ENCODE measurements at places on chromosomes 4 and X. TPM values are rescaled to one million over a fixed set of nuclear protein-coding genes. Genes with fewer than 3 reads are reported as not detected.

DNA sequence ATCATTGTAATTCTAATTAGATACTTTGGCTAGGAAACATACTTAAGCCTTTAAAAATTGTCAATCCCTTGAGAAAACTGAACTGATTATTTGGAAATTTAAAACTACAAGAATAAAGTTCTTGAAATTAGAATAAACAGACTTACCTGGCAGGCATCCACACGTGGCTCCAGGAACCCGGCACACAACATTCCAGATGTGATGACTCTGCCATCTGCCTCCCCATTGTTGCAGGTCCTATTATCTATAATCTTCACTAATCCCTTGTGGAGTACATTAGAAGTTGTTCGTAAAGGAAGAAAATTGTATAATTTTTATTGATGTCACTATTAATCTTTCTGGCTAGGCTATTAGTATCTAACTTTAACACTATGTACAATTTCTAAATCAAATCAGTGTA lies 16.2 kb upstream of the GNRHR start:
- H3K27ac ChIP-seq, result no peak overlapping the region
- no peaks in the 10 kb centered on the region for H3K27me3 ChIP-seq
- no peaks in the 10 kb centered on the region for H3K4me1 ChIP-seq

DNA sequence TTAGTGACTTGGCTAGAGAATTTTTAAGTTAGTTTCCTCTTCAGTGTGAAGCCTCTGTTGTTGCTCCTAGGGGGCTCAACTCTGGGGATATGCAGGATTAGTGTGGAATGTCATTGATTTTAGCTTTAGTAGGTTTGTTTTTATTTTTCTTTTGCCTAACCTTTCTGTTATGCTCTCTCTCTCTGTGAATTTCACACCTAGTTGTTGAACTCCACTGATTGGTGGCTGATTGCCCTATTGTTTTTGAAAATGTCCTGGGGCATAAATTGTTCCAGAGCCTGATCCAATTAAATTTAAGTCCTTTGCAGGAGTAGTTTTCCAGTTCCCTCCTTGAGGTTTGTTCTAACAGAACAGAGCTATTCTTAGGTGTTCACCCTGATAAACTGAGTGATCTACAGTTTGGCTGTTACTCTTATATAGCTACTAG lies 393.3 kb upstream of the CTSO start:
- H3K4me1 ChIP-seq, result no peaks in the 10 kb centered on the region
- H3K27ac ChIP-seq, result no peak overlapping the region
- H3K36me3 ChIP-seq, result no peaks in the 10 kb centered on the region
- no peak for DNase-seq
- no peaks in the 10 kb centered on the region for H3K27me3 ChIP-seq
- no peak overlapping the region for H3K4me3 ChIP-seq

DNA sequence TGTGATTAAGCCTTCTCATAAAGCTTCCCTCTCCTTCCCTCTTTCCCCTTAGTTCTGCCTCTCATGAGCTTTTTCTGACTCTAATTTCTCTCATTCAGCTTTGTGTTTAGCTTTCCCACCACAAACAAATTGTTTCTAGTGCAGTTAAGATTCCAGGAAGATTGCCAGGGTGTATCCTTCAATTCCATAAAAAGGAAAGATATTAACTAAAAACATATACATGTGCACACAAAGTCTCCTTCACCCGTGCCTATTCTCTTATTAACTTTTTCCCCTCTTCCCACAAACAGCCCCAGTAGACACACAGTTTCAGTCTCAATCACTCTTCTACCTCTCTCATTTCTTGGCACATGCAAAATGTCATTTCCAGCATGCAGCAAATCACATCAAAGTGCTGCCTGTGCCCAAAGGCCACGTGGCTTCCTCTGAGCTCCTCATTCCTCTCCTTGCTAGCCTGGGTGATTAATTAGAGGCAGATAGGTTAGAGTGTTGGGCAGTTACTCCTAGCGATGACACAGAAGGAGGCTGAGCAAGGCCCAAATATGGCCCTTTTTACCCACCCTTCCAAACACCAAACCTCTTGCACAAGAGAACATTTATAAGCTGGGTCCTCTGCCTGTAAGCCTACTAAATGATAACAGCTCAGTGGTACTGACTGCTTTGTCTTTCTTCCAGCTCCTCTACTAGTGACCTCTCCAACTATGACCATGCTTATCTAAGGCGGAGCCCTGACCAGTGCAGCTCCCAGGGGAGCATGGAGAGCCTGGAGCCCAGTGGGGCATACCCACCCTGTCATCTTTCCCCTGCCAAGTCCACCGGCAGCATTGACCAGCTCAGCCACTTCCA lies 159.6 kb downstream of the SOWAHB start:
- H3K27ac ChIP-seq, result no peak overlapping the region
- no peak overlapping the region for H3K4me3 ChIP-seq
- no peaks in the 10 kb centered on the region for H3K36me3 ChIP-seq
- H3K4me1 ChIP-seq, result no peaks in the 10 kb centered on the region
- no peak for DNase-seq
- H3K27me3 ChIP-seq, result no peaks in the 10 kb centered on the region

- H3K27ac ChIP-seq, result no peak overlapping the region
- DNase-seq, result no peak
- no peaks in the 10 kb centered on the region for H3K4me1 ChIP-seq
- H3K27me3 ChIP-seq, result no peaks in the 10 kb centered on the region
These were observed 8.7 kb downstream of the TIMP1 start for GRCh38 chrX:47590984-47591383.

DNA sequence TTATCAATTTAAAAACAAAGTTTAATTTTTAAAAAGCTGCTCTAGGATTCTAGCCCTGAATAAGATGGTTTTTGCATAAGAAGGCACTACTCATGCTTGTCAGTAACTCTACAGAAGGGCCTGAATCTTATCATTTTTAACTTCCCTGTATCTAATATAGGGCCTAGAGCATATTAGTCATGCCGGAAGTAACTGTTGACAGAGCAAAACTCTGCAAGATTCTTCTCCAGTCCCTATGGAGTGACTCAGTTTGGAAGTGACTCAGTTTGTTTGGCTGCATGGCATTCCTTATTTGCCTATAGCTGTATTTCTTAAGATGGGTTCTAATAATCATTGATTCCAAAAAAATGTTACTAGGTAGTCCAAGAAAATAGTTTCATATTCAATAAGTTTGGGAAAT lies 431.8 kb upstream of the HTR2C start:
- H3K4me1 ChIP-seq, result no peaks in the 10 kb centered on the region
- DNase-seq, result no peak
- no peak overlapping the region for H3K27ac ChIP-seq
- no peak overlapping the region for H3K4me3 ChIP-seq

The TMPRSS11E gene
- total RNA-seq, result 0.26 TPM

The ETNPPL gene
- not detected for total RNA-seq

DNA sequence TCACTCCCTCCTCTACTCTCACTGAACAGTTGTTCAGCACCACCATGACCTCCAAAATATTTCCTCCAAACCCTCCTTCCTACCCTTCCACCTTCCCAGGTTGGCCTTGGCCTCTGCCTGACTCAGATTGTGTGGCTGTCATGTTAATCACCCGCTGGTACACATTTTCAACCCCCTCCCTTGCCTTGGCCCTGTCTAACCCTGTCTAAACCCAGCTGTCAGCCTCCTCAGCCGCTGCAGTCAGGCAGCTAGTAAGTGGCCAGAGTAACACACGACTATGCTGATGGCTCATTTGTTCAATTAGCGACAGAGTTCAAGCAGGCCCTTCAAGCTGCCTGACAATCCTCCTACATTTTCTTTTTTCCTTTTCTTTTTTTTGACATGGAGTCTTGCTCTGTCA lies 18.0 kb downstream of the ING2 start:
- no peak overlapping the region for H3K27ac ChIP-seq
- H3K4me1 ChIP-seq, result no peaks in the 10 kb centered on the region
- no peaks in the 10 kb centered on the region for H3K36me3 ChIP-seq
- no peaks in the 10 kb centered on the region for H3K27me3 ChIP-seq
- no peak for DNase-seq

DNA sequence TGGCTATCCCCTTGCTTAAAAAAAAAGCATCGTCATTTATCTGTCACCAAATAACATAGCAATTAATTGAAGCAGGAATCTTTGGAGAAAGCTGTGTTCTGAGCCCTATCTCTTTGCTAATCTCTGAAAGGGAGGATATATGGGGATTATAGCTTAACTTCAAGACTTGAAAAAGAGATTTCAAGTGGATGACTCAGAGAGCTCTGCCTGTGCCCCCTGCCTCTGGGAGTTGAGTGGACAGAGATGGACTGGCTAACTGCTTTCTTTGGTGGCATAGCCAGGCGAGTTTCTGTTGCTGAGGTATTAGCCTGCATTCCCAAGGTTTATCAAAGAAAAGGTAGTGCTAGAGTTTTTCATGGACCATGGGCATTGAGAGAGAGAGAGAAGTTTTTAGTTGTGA lies 91.6 kb downstream of the DDIT4L start:
- DNase-seq, result no peak
- no peak overlapping the region for H3K27ac ChIP-seq
- H3K27me3 ChIP-seq, result no peaks in the 10 kb centered on the region
- no peak overlapping the region for H3K4me3 ChIP-seq

DNA sequence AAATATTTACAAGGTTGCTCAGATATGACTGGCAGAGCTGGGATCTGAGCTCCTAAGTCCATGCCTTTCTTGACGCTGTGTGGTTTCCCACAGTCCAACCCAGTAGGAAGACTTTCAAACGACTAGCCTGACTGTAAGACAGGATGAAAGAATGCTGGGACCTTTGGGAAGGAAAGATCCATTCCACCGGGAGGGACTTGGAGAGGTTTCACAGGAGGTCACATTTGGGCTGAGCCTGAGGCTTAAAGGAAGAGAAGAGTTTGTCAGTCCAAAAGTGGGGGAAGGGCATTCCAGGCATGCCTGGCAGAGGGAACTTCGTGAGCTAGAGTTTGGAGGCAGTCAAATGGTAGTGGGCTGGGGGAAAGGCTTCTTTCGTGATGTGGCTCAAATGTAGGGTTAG lies 1.5 kb downstream of the STARD8 start:
- no peaks in the 10 kb centered on the region for H3K4me1 ChIP-seq
- DNase-seq, result no peak
- no peak overlapping the region for H3K4me3 ChIP-seq
- H3K27me3 ChIP-seq, result no peaks in the 10 kb centered on the region
- H3K36me3 ChIP-seq, result no peaks in the 10 kb centered on the region

The PAGE5 gene
- total RNA-seq, result not detected

The SSX1 gene
- total RNA-seq, result not detected

DNA sequence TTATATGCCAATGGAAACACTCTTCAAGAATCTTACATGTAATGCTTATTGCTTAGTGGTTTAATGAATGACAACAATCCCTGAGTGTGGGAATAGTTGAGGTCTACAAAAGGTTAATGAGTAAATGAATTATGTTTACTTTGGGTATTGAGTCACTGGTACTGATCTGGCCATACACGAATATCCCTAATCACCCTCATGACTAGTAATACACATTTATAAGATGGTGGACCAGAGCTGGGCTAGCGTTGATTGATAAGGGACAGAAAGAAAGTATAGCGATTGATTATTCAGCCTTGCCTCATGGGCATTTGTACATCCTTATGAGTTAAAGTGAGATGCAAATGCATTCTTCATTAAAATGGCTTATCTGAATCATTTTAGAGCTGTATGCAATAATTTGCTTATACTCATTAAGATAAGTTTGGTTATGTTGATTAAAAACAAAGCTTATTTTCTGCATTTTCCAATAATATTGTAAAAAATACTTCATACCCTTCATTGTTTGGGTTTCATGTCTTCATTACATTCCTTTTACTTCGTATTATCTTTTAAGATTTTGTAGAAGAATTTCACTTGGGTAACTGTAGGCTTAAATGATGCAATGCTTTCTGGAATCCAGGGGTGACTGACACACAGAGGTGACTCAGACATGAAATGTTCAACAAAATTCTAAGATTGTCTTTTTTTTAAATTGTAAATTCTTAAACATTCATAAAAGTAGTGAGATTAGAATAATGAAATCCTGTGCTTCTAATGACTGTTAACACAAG lies 47.4 kb downstream of the FGF2 start:
- no peak overlapping the region for H3K27ac ChIP-seq
- H3K27me3 ChIP-seq, result peaks cover 5% of the 10 kb centered on the region
- H3K4me3 ChIP-seq, result no peak overlapping the region
- H3K4me1 ChIP-seq, result no peaks in the 10 kb centered on the region
- no peaks in the 10 kb centered on the region for H3K36me3 ChIP-seq

DNA sequence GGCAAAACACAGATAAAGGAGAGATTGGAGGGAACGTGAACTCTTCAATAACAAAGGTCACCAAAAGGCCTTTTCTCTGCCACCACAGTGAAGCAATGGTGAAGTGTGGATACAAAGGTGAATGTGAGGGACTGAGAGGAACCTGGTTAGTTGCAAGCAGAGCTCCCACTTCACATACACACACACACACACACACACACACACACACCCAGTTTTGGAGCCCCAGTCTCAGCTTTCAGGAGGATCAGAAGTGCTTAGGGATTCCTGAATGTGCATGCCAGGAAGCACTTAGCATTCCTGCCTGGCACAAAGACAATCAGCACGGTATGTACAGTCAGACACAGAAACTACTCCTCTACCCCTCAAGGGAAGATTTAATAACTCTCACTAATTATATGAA lies 71.5 kb downstream of the ARHGEF9 start:
- H3K4me3 ChIP-seq, result no peak overlapping the region
- H3K4me1 ChIP-seq, result no peaks in the 10 kb centered on the region
- no peak overlapping the region for H3K27ac ChIP-seq
- no peaks in the 10 kb centered on the region for H3K36me3 ChIP-seq

The CLDN34 gene
- total RNA-seq, result not detected

- no peaks in the 10 kb centered on the region for H3K36me3 ChIP-seq
- no peak overlapping the region for H3K27ac ChIP-seq
- H3K27me3 ChIP-seq, result no peaks in the 10 kb centered on the region
- no peak for DNase-seq
- H3K4me3 ChIP-seq, result no peak overlapping the region
These were observed 65.5 kb downstream of the SH3RF1 start for GRCh38 chr4:169205075-169205743.

- DNase-seq, result no peak
- H3K36me3 ChIP-seq, result no peaks in the 10 kb centered on the region
- no peaks in the 10 kb centered on the region for H3K4me1 ChIP-seq
These were observed 224.2 kb downstream of the DMD start for GRCh38 chrX:32987142-32987541.

DNA sequence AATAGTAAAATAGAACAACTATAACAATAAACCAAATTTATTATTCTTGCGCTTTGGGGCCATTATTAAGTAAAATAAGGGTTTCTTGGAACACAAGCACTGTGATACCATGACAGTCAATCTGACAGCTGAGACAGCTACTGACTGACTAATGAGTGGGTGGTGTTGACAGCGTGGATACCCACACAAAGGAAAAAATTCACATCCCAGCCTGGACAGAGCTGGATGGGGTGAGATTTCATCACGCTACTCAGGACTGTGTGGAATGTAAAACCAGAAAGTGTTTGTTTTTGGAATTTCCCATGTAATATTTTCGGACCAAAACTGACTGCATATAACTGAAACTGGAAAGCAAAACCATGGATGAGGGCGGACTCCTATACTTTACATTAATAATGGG lies 48.8 kb downstream of the IGFBP7 start:
- no peak overlapping the region for H3K4me3 ChIP-seq
- no peak for DNase-seq
- no peaks in the 10 kb centered on the region for H3K36me3 ChIP-seq
- peaks cover 3% of the 10 kb centered on the region for H3K27me3 ChIP-seq
- no peaks in the 10 kb centered on the region for H3K4me1 ChIP-seq
- no peak overlapping the region for H3K27ac ChIP-seq

The PPEF2 gene
- 0.85 TPM for total RNA-seq

- no peaks in the 10 kb centered on the region for H3K27me3 ChIP-seq
- no peak for DNase-seq
- H3K36me3 ChIP-seq, result no peaks in the 10 kb centered on the region
- H3K4me3 ChIP-seq, result no peak overlapping the region
- no peak overlapping the region for H3K27ac ChIP-seq
These were observed 598.2 kb upstream of the BOD1L1 start for GRCh38 chr4:14225688-14226207.

Data from T-cell (primary cell).